ENCODE measurements at places on chromosomes 4 and X.

- no peak for DNase-seq
Measured at GRCh38 chr4:677431-678293, 3.3 kb downstream of the MYL5 start.

DNA sequence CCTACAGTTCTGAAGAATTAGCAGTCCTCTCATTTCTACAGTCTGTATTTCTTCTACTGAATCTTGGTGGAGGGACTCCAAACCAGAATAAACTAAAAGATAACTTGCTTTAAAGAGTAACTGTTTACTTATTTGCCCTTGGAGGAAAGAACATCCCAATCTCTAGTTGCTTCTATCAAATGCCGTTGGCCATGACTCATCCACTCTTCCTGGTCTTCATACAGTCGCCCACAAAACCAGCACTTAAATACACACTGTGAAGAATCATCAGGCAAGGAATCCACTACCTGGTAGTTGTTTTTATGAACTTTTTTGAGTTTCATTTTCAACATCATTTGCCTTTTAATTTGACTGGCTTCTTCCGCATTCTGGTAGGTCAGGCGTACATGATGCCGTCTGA is 14.2 kb downstream of the ZNF518B start:
- DNase-seq, result no peak

DNA sequence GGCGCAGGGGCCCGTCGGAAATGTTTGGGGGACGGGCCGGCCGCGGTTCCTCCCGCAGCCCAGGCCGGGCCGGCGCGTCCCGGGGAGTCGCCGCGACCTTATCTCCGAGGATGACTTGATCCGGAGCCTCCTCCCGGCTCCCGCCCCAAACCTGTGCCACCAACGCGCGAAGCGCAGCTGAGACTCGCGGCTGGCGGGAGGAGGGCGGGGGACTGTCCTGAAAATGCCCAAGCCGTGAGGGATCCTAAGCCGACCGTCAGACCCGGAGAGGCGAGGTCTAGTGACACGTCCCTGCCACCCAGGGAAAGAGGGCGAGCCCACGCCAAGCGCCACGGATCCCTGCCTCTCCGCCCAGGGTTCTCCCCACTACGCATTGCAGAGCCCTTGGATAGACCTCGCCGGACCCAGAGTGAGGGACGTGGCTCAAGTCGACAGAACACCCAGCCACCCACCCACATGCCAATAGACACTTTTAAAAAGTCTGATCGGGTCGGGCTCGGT is 26.9 kb downstream of the UTP14A start:
- peak; percentile 48 for DNase-seq

- no peak for DNase-seq
Measured at GRCh38 chrX:24767557-24767956, 73.8 kb downstream of the POLA1 start.

GRCh38 chr4:189088780-189089179 is 851.9 kb upstream of the FRG1 start:
- DNase-seq, result no peak

- DNase-seq, result no peak
Measured at GRCh38 chrX:118513120-118513898, 17.7 kb downstream of the DOCK11 start.

DNA sequence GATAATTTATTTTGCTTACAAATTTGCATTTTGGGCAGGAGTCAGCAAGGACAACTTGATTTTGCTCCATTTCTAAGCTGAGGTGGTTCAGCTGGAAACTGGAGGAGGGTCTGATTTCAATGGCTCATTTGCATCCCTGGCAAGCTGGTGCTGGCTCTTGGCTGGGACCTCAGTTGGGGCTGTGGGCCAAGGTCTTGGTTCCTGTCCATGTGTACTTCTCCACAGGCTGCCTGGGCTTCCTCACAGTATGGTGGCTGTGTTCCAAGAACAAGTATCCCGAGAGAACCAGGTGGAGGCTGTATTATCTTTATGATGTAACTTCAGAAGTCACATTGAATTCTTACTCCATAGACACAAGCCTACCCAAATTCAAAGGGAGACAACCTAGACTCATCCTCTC is 77.0 kb upstream of the STX18 start:
- peak; percentile 64 for DNase-seq

DNA sequence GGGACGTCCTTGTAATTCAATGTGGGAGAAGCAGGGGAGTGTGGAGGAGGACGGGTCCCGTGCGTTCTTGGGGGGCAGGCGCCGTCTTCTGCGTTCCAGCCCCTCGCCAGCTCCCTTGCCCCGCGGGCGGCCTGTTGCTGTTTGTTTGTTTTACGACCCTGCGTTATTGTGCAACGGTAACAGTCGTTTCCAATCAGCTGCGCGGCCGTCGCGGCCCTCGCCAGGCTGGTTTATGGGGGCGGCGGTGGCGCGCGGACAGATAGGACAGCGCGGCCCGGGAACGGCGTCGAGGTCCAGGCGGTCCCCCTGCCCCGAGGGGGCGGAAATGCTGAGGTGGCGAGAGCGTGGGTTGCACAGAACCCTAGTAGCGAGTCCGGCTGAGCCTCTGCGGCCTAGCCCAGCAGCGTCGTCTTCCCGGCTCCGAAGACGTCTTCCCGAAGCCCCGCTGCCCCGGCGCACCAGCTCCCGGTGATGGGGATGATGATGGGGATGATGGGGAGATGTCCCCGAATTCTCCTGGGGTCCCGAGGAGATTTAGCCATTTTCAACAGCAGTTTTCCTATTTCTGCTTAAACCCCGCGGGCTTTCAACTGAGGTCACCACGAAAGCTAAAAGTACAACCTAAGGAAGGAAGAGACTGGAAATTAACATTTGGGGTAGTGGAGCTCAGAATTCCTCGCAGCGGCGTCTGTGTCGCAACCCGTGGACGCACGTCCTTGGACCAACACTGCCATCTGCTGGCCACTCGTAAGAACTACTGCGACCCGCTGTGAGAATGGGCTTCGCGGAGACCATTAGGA is 4.8 kb downstream of the PDGFRA start:
- peak; percentile 92 for DNase-seq

- no peak for DNase-seq
Measured at GRCh38 chr4:25911356-25911755, 2.7 kb upstream of the SMIM20 start.

- no peak for DNase-seq
Measured at GRCh38 chr4:81965454-81965853, 408.3 kb downstream of the HNRNPD start.

DNA sequence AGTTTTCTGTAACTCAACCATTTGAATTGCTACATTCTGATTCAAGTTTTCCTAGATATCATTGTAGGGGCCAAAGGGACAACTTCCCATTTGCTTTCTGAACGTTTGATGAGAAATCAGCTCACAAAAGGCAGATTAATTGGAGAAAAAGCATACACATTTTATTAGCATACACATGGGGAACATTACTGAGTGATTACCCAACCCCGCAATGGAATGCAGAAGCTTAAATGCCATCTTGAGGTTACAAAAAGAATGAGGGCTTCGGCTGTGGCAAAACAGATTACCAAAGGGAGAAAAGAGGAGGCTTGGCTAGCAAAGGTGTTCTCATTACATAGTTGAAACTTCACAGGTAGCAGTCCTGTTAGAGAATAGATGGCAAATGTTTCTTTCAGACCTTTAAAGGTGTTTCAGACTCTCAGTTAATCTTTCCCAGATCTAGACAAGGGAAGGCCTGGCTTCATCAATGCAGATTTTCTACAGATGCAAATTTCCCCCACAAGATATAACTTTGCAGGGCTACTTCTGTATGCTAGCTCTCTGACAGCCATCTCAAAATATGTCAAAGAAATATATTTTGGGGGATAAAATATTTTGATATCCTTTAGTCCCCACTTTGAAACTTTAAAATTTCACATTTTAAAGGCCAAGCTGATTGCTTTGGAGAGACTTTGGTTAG is 26.5 kb upstream of the HERC6 start:
- no peak for DNase-seq

GRCh38 chrX:130224810-130225209 is 43.9 kb downstream of the ZNF280C start:
- no peak for DNase-seq

DNA sequence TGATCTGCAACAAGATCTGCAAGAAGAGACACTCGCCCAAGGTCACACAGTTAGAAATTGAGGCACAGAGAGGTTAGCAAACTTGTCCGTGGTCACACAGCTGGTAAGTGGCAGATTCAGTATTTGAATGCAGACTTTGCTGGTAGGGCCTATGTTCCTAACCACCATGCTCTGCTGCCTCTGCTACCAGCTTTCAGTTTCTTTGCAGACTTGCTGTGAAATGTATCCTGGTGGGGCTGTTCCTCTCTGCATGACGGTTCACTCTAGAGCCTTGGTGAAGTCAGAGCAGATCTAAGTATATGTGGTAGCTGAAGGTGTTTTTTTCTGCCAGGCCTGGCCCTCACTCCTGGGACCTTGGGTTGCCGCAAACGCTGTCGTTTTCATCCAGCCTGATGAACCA is 87.1 kb downstream of the BEND2 start:
- DNase-seq, result no peak

- DNase-seq, result peak; percentile 87
Measured at GRCh38 chr4:140004549-140004895, 149.5 kb downstream of the MAML3 start.

DNA sequence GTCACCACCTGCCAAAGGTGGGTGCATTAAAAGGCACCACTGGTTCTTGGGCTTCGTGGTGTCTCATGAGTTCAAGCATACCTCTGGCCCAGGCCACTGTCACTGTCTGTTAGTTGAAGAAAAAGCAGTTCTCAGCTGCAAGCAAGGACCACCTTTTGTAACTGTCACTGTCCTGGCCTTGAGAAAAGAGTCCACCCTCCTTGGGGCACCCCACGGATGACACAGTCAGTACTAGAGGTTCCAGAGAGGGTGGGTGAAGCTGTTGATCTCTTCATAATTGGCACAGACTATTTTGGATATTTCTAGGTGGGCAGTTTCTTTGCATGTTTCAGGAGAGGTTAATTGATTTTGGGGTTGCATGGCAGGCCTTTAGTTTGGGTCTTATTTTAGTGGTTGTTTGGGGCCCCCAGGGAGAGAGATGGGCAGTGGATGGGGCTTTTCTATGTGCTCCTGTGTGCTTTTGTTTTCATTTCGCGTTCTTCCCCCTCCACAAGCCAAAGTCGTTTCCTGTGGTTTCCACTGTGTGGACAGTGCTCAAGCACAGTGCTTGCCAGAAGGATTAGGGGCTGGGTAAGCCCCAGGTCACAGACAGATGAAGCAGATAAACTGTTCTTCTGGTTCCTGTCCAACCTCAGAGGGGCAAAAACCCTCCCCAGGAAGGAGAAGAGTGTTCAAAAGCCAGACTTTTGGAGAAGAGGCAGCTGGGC is 156.2 kb upstream of the PPP1R2C start:
- DNase-seq, result no peak

- DNase-seq, result peak; percentile 85
Measured at GRCh38 chr4:173013232-173013930, 155.2 kb upstream of the GALNT7 start.

GRCh38 chr4:7547368-7548040 is 112.8 kb upstream of the PSAPL1 start:
- DNase-seq, result no peak

DNA sequence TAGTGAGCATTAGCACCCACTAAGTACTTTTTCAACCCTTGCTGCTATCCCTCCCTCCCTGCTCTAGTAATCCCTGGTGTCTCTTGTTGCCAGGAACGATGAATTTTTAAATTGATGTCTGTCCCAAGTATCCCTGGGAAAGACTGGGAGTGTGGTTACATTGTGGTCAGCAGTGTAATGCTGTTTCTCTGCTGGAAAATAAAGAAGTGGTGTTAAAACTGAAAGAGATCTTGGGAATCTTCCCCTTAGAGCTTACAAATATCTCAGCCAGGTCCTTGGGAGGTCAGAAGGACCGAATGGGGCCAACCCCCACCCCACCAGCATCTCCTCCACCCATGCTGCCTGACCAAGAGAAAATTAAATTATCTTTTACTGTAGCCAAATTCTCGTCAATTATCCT is 174.5 kb upstream of the MXRA5 start:
- no peak for DNase-seq

- DNase-seq, result no peak
Measured at GRCh38 chr4:7960017-7960789, 20.5 kb upstream of the AFAP1 start.

DNA sequence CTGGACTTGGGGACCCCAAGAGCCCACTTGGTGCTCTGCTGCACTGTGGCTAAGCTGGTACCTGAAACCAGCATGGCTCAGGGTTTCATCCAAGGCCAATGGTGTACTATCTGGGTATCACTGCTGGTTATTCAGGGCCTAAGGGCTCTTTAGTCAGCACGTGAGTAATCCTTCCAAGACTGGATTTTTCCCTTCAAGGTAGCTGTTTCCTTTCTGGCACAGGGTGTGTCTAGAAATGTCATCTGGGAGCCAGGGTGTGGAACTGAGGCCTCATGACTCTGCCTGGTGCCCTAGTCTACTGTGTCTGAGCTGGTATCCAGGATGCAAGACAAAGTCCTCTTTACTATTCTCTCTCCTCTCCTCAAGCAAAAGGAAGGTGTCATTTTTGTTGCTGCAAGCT is 99.0 kb upstream of the QRFPR start:
- DNase-seq, result no peak

DNA sequence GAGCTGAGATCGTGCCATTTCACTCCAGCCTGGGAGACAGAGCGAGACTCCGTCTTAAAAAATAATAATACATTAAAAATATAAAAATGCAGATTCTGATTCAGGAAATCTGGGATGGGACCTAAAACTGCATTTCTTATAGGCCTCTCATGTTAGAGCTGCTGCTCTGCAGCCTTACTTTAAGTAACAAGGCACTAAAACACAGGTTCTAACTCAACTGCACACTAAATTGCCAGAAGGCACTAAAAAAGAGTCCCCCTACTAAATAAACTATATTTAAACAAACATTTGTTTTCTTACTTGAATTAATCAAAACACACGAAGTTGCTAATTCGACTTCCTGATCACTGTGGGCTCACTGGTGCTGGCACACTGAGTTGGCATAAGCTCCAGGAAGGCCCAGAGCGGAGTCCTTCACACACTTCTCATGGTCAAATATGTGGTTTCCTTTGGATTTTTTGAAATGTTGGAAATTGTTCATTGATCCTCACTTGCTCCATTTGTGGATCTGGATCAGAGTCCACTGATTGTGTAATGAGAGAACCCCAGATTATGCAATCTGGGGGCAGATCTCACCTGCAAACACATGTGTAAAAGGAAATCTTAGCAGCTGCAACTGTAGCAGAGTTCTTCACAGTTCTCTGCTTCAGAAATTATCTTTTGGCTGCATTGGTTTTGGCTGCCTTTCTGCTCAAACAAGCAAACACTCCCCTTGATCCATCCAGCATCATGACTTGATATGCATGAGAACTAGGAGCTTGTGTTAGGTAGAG is 59.3 kb downstream of the AFF1 start:
- no peak for DNase-seq

DNA sequence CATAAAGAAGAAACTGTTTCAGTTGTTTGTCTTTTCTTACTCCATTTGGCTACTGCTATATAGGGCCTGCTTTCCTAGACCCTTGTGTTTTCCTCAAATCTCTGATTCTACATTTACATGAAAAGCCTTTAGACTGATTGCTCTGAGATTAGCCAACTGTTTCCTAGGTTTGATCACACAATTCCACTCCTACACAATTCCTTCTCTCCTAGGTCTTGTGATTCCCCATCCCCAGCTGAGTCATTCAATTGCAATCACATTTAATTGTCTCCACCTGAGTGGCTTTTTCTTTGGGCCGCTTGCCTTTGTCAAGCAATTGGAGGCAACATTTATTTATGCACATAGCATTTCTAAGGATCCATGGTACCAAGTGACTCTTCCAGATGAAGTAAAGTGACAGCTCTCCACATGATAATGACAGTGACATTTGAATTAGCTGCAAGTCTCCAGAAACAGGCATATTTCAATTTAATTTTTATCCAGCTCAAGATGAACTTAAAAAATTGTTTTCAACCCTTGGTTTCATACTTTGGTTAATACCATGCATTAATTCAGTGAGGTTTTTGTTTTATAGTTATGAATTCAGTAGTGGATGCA is 35.8 kb downstream of the ATXN3L start:
- DNase-seq, result no peak

- no peak for DNase-seq
Measured at GRCh38 chr4:99317354-99317753, 3.8 kb downstream of the ADH1B start.
